ENCODE measurements at places on chromosomes 11 and 22. TPM values are rescaled to one million over a fixed set of nuclear protein-coding genes. Genes with fewer than 3 reads are reported as not detected.

GRCh38 chr11:116317212-116317611, 455.6 kb downstream of the BUD13 start:
- no peaks in the 10 kb centered on the region for H3K27me3 ChIP-seq
- no peak overlapping the region for H3K4me3 ChIP-seq
- no peak for DNase-seq
- no peak overlapping the region for H3K27ac ChIP-seq
- H3K36me3 ChIP-seq = no peaks in the 10 kb centered on the region

The OR4A16 gene
- total RNA-seq = not detected

DNA sequence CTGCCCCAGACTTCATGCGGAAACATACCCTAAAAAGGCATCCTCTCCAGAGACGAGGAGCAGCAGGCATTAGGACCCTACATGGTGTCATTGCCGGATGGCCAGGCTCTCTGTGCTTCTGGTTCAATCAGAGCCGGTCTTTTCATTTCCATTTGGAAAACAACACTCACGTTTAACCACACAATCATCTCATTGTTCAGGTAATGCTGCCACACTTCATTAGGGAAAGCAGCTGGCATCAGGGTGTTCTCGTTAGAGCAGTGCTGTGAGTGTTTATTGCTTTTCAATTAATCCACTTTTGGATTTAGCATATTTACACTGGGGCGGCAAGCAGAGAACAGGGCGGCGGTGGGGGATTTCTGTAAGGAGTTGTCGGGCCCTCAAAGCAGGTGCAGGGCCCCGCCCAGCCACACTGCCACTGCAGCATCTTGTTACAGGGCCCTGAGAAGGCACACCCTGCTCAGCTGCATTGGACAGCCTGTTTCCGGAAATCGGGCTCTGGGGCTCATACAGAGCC, 338.6 kb downstream of the SHANK2 start:
- DNase-seq = no peak
- no peak overlapping the region for H3K27ac ChIP-seq
- H3K27me3 ChIP-seq = no peaks in the 10 kb centered on the region
- H3K4me1 ChIP-seq = no peaks in the 10 kb centered on the region

DNA sequence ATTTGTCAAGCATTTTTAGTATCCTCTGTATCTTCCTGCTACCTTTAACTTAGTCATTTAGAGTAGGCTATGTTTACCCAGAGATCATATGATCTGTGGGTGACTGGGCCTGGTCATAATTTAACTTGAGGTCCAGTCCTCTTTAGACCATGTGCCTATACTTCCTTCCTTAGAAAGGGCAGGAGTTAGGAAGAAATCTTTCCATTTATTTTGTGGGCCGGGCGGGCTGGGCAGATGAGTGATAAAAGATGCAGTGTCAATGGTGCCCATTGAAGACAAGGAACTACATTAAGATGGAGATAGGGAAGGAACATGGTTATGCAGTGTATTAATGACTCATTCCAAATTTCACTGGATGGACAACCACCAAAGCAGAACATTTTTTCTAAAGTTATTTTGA, 30.9 kb upstream of the PDE3B start:
- no peak overlapping the region for H3K27ac ChIP-seq
- H3K27me3 ChIP-seq = peaks cover 38% of the 10 kb centered on the region
- DNase-seq = no peak
- no peaks in the 10 kb centered on the region for H3K36me3 ChIP-seq
